Tibial artery (tissue), 4 donors: ENCODE measurements at places on chromosomes 16 and 17.

- no peaks in the 10 kb centered on the region for H3K4me1 ChIP-seq
- no peak for DNase-seq
- no peaks in the 10 kb centered on the region for H3K27me3 ChIP-seq
- H3K36me3 ChIP-seq: peaks cover 91% of the 10 kb centered on the region
- H3K27ac ChIP-seq: no peak overlapping the region
- no peak overlapping the region for H3K4me3 ChIP-seq
Observed at GRCh38 chr17:17258998-17259397, 22.0 kb upstream of the FLCN start.

- peak overlapping the region; percentile 42 for H3K27ac ChIP-seq
- peak overlapping the region; percentile 9 for H3K4me3 ChIP-seq
- DNase-seq: no peak
- H3K4me1 ChIP-seq: peaks cover 67% of the 10 kb centered on the region
- no peaks in the 10 kb centered on the region for H3K36me3 ChIP-seq
Observed at GRCh38 chr17:81429821-81430551, 34.7 kb downstream of the BAHCC1 start.

- no peak overlapping the region for H3K27ac ChIP-seq
- DNase-seq: no peak
- H3K36me3 ChIP-seq: no peaks in the 10 kb centered on the region
- no peak overlapping the region for H3K4me3 ChIP-seq
- H3K4me1 ChIP-seq: no peaks in the 10 kb centered on the region
Observed at GRCh38 chr16:88553739-88554138, 16.5 kb upstream of the ZC3H18 start.

DNA sequence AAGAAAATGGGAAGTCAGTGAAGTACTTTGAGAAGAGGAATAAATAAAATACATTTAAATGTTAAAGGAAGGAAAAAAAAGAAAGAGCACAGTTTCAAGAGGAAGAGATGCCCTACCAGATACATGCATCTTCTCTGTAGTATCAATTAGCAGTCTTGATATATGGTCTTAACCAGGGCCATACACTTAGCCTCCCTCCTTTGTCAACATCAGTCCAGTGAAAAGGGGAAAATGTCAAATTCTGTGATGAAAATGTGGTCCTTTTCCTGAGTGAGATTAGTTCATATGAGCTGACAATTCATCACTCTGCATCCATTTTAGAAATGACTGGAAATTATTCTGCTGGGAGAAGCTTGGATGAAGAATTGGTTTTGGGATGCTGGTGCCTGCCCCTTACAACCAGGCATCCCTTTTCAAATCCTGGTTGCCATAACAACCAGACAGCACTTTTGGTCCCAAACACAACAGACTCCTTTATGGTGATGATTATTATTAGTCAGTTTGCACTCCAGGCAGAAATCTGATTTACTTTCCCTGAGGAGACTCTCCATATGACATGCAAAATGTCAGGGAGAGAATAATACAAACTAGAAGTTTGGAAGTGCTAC lies 933.6 kb upstream of the CDH8 start:
- no peaks in the 10 kb centered on the region for H3K27me3 ChIP-seq
- no peak overlapping the region for H3K4me3 ChIP-seq
- no peak overlapping the region for H3K27ac ChIP-seq
- no peaks in the 10 kb centered on the region for H3K4me1 ChIP-seq
- DNase-seq: no peak

GRCh38 chr17:53543472-53543871 lies 279.3 kb upstream of the KIF2B start:
- DNase-seq: no peak
- H3K36me3 ChIP-seq: no peaks in the 10 kb centered on the region
- H3K4me1 ChIP-seq: peaks cover 15% of the 10 kb centered on the region
- H3K4me3 ChIP-seq: no peak overlapping the region
- no peaks in the 10 kb centered on the region for H3K27me3 ChIP-seq

DNA sequence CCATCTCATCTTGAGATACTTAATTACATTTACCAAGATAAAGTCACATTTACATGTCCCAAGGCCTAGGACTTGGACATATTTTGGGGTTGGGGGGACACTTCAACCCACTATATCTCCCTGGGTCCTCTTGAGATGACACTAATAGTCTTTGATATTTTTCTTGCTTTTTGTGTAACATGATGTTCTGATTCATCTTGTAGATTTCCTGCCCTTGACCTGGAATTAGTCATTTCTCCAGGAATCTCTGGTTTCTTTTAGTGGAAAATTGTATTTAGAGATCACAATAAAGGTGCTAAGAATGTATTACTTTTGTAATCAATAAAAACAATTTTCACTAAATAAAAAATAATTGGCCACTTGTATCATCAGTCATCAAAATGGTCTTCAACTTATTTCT lies 157.3 kb downstream of the VPS53 start:
- H3K4me3 ChIP-seq: no peak overlapping the region
- H3K27ac ChIP-seq: no peak overlapping the region
- H3K36me3 ChIP-seq: peaks cover 19% of the 10 kb centered on the region
- H3K27me3 ChIP-seq: no peaks in the 10 kb centered on the region
- no peaks in the 10 kb centered on the region for H3K4me1 ChIP-seq
- DNase-seq: no peak

GRCh38 chr16:3400779-3401688 lies at the start of the genes ZNF174 and ZSCAN32:
Gene ZNF174, plus strand, starts transcription at chr16:3401215. Its CDS starts 790 bp downstream, at chr16:3402005.
Gene ZSCAN32, minus strand, starts transcription at chr16:3401004. Its CDS starts 3,447 bp downstream, at chr16:3397557.
- peaks cover 24% of the 10 kb centered on the region for H3K4me1 ChIP-seq
- peak; percentile 99 for DNase-seq
- H3K27me3 ChIP-seq: no peaks in the 10 kb centered on the region
- peak within 1 kb of the TSS; percentile 96 for H3K4me3 ChIP-seq

GRCh38 chr16:22428654-22429053 lies 54.2 kb upstream of the CDR2 start:
- no peak overlapping the region for H3K27ac ChIP-seq
- H3K4me3 ChIP-seq: no peak overlapping the region
- H3K27me3 ChIP-seq: no peaks in the 10 kb centered on the region
- no peak for DNase-seq
- peaks cover 8% of the 10 kb centered on the region for H3K4me1 ChIP-seq
- H3K36me3 ChIP-seq: peaks cover 26% of the 10 kb centered on the region

GRCh38 chr17:5467416-5467815 lies 1.4 kb downstream of the DHX33 start:
- DNase-seq: no peak
- no peak overlapping the region for H3K27ac ChIP-seq
- no peaks in the 10 kb centered on the region for H3K27me3 ChIP-seq
- peak overlapping the region; percentile 73 for H3K4me3 ChIP-seq
- H3K36me3 ChIP-seq: peaks cover 17% of the 10 kb centered on the region

DNA sequence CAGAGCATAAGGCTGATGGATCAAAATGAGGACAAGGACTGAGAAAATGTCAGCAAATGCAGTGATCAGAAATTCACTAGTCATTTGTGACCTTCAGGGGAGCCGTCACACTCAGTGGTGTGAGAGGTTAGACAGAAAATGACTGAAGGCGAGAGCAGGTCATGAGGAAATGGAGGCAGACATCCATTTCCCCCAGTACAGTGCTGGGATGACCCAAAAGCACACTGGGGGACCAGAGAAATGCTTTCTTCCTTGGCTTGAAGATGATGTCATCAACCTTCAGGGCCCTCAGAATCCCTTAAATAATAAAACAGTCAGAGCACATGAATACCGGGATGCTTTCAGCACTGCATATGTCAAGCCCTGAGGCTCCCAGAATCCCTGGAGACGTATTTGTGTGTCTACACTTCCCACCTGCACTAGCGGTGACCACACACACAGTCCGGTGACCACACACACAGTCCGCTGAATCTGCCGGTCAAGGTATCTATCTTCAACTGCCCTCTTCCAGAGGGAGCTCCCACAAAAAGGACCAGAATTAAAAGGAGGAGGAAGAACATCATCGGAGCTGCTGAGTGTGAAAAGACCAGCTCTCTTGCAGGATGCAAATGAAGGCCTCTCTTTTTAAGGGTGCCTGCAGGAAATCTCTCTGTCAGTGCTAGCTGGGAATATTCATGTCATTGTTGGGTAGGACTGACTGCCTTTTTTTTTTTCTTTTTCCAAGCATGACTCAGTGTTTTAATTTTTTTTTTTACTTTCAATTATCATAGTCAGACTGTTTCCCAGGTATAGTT lies 8.2 kb downstream of the UBE2O start:
- H3K4me3 ChIP-seq: no peak overlapping the region
- H3K27me3 ChIP-seq: no peaks in the 10 kb centered on the region
- H3K4me1 ChIP-seq: no peaks in the 10 kb centered on the region
- DNase-seq: peak; percentile 28
- no peaks in the 10 kb centered on the region for H3K36me3 ChIP-seq

DNA sequence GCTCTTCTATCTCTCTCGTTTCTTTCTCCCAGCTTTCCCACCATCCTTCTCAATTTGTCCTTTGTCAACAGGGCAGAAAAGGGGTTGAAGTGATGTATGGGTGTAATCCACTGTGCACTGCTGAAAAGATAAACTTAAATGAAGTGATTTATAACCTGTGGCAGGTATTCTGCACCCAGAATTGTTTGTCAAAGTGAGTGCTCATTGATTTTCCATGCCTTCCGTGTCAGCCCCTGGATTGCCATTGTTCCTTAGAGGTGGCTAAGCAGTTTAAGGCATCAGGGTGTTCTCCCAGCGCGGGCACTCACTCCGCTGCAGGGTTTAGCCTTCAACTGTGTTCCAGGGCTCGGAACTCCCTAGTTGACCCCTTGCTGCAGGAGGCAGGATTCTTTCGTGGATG lies 82.9 kb downstream of the PITPNC1 start:
- H3K27ac ChIP-seq: no peak overlapping the region
- H3K27me3 ChIP-seq: no peaks in the 10 kb centered on the region
- H3K36me3 ChIP-seq: no peaks in the 10 kb centered on the region
- DNase-seq: no peak
- no peak overlapping the region for H3K4me3 ChIP-seq
- H3K4me1 ChIP-seq: no peaks in the 10 kb centered on the region

GRCh38 chr16:19294156-19294649 lies 8.7 kb downstream of the CLEC19A start:
- H3K27me3 ChIP-seq: peaks cover 3% of the 10 kb centered on the region
- no peak overlapping the region for H3K27ac ChIP-seq
- H3K4me1 ChIP-seq: no peaks in the 10 kb centered on the region
- no peaks in the 10 kb centered on the region for H3K36me3 ChIP-seq
- peak; percentile 81 for DNase-seq
- H3K4me3 ChIP-seq: no peak overlapping the region
